ENCODE measurements at places on chromosomes 6 and 20.

- peak; percentile 80 for DNase-seq
These were observed 27.6 kb upstream of the MRPS18A start for GRCh38 chr6:43715056-43715788.

DNA sequence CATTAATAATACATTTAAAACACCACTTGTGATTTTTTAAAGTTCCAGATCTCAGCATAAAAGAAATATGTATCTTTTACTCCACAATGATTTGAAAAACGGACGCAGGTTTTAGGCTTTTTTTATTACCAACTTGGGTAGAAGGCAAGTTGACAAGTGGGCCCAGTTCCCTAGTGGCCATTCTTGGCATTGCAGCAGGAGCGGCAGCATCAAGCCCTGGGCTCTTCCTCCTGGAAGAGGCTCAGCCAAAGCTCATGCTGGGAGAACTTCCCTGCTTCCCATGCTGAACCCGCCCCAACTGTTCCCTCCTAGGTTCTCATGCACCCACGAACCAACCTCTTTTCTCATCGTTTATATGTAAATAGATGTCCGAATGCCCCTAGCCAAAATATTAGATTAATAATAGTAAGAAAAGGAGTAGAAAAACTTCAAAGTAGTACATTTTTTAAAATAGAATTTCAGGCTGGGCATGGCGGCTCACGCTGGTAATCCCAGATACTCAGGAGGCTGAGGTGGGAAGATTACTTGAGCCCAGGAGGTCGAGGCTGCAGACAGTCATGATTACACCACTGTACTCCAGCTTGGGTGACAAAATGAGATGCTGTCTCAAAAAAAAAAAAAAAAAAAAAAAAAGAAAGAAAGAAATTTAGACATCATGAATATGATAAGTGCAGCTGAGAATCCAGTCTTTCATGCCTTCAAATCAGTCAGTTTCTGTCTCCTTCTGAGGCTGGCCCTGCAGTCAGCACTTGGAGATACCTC, 18.2 kb upstream of the MYB start:
- no peak for DNase-seq

GRCh38 chr20:52484438-52484837, 292.9 kb upstream of the ZFP64 start:
- DNase-seq = no peak

- DNase-seq = no peak
These were observed 94.1 kb downstream of the PRDM1 start for GRCh38 chr6:106180208-106180607.

DNA sequence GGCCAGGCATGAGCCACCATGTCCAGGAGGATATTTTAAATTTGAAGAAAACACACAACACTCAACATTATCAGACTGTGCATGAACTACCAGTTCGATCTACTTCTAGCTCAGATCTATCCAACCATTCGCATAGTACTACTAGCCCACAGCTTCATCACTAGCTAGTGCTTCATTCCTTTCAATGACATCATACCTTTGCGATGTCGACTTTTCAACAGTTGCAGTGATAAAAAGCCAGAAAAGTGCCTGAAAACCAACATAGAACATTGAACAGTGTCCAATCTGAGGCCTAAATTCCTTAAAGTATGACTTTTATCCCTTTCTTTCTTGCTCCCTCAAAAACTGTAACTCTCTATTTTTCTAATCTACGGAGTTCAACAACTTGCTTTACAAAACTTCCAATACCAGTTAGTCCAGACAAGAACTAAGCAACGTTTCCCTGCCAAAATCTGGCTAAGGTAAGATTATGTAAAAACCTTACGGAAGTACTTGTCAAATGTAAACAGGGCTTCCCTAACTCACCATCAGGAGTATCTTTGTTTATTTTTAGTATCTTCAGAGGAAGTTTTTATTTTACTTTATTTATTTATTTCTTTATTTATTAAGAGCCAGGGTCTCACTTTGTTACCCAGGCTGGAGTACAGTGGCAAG, 434.0 kb upstream of the JARID2 start:
- no peak for DNase-seq

DNA sequence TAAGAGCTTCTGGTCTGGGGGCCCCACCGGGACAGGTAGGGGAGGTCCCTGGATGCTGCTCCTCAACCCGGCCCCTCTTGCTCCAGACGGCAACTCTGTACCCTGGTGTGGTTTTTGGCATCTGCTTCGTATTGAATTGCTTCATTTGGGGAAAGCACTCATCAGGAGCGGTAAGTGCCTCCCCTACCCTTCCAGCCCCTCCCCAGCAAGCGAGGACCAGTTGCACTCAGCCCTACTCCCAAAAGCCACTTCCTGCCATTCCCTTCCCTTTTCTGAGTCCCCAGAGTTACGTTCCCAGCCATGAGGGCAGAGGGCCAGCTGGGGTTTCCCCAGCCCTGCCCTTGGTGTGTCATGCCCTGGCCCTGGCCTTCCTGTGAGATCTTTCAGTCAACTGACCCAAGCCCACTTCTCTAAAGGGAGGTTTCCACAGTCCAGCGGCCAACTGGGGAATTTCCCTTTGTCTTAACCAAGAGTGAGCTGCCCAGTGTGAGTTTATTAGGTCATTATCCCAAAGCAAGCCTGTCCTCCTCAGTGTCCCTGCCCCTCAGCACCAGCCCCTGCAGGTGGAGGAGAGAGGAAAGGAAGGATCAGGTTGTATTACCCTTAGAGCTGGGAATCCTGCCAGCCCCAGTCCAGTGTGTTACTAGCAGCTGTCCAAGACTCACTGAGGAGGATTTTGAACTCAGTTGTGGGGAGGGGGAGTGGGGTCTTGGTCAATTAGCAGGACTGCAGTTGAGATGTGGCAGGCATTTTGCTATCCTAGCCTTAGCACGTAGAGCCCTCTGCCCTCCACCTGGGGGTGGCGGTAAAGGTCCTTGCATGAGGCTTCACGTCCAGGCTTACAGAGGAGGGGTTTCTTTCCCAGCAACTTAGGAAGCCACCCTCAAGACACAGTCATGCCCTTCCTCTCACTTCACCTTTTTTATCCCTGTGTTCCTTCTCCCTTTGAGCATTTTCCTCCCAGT, 45.8 kb downstream of the TM9SF4 start:
- peak; percentile 60 for DNase-seq

DNA sequence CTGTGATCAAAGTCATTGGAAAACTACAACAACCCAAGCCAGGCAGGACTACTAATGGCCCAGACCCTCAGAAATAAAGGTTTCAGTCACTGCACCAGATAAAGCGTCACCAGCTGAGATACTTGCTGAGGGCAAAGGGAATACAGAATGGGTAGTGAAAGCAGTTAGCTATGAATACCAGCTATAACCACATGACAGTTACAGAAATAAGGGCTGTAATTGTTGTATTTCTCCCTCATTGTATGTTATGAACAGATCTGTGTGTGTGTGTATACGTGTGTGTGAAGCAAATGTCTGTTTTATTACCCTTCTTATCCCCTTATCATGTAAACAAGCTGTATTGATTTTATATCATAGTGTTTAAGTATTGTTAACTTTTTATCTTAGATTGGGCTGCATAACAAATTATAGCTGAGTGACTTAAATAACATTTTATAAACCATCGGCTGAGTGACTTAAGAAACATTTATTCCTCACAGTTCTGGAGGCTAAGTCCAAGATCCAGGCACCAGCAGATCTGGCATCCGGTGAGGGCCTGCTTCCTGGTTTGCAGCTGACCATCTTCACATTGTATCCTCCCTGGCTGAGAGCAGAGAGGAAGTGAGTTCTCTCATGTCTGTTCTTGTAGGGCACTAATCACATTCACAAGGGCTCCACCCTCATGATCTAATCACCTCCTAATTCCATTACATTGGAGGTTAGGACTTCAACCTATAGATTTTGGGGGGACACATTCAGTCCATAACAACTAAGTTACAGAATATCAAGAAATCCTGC, 46.0 kb upstream of the VSX1 start:
- no peak for DNase-seq

DNA sequence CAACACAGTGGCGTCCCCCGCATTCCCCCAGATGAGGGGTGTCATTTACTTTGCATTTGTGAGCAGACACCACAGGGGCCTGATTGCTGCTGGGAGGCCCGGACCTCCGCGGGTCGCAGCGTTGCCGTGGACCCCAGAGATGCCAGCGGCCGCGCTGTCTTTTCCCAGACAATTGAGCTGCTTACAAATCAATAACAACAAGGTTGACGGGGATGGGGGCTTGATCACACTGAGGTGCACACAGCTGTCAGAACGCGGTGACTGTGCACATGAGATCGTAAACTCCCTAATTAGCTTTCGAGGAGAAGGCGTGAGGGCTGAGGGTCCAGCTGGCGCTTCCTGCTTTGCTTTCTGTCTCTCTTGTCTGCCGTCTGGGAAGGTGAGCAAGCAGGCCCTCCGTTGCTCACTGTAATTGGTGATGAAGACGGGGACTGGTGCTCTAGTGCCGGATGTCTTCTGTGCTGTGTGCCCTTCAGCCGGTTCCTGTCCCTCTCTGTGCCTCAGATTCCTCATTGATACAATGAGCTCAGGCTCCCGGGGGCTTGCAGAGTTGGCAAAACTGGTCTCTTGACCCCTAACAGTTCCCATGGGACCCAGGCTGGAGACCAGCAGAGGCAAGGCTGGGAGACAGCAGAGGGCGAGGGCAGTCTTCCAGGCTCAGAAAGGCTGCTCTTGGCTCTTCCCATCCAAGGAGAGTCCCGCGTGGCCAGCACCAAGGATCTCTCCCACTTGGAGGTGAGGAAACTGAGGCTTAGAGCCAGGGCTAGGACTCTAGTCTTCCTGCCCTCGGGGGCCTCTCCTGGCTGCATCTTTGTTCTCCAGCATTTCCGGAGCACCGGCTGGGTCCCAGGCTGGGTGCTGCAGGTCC, 126.0 kb upstream of the PMEPA1 start:
- DNase-seq = peak; percentile 17

GRCh38 chr20:49993301-49993751, 10.5 kb downstream of the SNAI1 start:
- DNase-seq = no peak

- no peak for DNase-seq
These were observed 193.0 kb downstream of the GJA10 start for GRCh38 chr6:90087106-90087833.

DNA sequence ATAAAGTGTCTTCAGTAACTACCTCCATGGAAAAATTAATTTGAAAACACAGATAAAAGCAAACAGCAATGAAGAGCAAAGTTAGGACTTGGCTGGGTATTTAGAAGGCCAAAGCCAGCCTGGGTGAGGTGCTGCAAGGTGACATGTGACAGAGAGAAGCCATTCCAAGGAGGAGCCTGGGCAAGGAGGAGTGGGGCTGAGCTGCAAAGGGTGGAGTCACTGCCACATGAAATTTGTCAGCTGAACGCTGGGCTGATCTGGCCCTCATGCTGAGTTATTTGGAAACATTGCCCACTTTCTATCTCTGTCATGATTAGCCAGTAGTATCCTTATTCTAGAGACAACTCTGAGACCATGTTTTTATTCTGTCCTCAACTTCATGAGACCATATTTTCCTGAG, 76.3 kb downstream of the PERP start:
- DNase-seq = no peak

GRCh38 chr6:166781331-166781730, 154.3 kb upstream of the RPS6KA2 start:
- DNase-seq = no peak

DNA sequence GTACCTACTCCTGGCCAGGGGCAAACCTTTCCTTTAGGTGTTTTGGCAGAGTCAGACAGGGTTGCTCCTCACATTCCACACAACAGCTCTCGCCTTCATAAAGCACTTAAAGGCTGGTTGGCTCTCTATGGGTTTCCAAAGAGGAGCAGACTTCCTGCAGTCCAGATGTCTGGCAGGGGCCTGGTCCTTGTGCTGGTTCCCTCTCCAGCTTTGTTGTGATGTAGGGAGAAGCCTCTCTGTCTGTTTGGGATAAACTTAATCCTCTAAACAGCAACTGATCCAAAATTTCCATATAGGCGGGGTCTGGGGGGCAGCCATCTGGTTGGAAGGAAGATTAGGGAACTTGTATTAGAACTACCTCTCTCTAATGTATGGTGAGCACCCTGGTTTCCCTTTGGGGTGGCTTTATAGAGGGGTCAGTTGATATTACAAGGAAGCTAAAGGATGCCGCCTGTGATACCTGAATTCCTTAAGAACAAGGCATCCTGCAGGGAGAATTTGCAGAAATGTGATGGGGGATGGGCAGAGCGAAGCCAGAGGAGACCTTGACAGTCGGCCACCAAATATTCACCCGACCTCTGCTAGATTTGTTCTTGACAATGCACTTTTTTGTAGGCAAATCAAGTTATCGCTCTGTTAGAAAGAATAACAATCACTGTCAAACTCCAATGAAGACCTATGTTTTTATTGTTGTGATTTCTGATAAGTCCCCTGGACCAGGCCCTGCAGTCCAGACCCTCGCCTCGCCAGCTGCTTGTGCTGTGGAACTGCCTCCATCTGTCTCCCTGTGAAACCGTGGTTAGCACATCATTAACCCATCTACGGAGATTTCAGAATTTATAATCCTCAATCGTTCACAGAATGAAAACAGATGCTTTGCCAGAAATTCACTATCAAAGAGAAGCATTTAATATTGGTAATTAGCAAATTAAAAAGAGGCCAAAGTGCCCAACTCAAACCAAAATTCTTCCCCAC, 94.0 kb upstream of the RALGAPA2 start:
- DNase-seq = no peak

DNA sequence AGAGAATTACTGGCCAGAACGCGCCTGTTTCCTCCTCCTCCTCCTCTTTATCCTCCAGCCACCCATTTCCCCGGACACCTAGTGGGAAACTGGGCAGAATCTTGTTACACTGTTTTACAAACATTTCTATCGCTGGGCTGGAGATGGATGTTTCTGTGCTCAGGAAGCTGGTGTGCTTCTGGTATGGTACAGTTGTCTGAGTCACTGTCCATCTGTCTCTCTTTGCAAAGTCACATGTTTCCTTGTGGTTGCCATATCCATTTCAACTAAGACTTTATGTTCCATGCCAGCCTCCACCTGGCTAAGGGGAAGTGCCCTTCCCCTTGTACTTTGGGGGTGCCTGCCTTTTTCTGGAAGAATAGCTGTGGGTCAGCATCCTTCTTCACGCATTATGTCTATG, 52.9 kb upstream of the SLC22A16 start:
- DNase-seq = no peak

- no peak for DNase-seq
These were observed 168.4 kb upstream of the UST start for GRCh38 chr6:148578489-148578814.

GRCh38 chr6:28371706-28372451, 22.1 kb downstream of the ZKSCAN3 start:
- DNase-seq = peak; percentile 46

DNA sequence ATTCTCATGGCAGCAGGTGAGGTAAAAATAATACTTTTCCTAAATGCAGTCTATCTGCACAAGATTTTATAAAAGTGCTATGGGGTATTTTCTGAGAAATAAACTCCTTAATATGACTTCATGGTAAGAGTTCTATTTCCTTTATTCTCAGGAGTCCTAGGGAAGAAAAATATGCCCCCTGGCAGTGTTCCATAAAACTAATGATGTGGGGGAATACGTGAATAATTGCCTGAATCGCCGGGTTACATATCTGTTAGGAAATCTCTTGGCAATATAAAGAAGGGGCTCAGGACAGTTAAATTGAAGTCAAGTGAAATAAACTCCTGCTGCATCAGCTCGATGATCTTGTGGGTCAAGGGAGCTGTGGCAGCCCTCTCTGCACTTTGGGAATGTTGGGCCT, 229.7 kb downstream of the MAFB start:
- no peak for DNase-seq
